ENCODE measurements at places on chromosomes 5 and 9.

- DNase-seq: no peak
Measured at GRCh38 chr9:109252291-109252690, 68.6 kb downstream of the EPB41L4B start.

DNA sequence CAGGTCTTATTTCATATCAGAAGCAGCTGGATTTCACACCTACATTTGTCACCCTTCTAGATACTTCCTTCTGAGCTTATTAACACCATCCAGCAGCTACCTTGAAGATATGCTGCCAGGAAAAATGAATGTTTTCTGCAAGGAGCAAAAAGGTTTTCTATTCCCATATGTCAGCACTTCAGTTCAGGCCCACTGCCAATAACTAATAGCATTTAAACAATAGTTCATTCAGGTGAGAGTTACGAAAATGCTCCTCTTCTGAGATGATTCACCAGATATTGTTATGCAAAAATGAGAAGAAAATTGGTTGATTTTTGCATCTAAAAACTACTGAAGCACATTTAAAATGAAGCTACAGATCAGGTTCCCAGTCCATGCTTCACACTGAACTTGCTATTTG lies 56.4 kb upstream of the ISL1 start:
- DNase-seq: no peak

- no peak for DNase-seq
Measured at GRCh38 chr5:110909950-110910349, 161.6 kb upstream of the TSLP start.

DNA sequence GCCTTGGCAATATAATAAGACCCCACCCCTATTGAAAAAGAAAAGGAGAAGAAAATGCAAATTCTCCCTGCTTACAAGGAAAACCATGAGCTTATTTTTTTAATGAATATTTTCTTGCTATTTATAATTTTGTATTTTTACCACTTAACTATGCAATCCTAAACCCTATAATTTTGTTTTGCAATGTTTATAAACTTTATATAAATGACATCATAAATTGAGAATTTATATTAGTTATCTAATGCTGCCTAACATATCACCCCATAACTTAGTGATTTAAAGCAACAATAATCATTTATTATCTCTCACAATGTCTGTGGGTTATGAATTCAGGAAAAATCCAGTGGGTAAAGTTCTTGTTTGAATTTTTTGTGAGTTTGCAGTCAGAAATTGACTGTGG lies 369.1 kb downstream of the TAF11L14 start:
- DNase-seq: no peak

DNA sequence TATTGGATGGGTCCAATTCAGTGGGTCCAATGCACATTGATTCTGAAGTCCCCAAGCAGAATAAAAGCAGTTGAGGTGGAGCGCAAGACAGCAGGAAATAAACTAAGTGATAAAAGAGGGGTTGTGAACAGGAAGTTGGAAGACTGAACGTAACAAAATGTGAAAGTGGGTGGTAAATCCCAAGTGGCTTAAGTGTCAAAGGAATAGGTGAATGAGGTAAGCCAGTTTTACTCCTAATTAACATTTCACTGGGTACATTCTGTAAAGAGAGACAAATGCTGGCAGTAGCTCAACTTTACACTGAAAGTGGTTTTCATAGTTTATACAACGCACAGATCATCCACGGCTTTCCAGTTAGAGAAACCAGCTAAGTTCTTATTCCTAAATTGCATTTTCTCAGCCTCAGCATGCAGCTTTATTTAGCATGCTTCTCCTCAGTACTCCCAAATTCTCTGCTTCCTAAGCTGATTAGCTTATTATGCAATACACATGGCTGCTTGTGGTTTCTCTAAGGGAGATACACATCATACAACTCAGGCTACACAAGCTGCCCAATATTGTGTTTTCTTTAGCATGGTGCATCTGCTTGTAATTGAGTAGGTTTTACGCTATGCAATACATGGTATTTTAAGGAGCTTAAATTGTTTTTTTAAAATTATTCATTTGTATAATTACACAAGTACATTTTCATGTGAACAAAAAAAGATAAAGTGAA lies 34.2 kb upstream of the HSD17B4 start:
- DNase-seq: no peak

DNA sequence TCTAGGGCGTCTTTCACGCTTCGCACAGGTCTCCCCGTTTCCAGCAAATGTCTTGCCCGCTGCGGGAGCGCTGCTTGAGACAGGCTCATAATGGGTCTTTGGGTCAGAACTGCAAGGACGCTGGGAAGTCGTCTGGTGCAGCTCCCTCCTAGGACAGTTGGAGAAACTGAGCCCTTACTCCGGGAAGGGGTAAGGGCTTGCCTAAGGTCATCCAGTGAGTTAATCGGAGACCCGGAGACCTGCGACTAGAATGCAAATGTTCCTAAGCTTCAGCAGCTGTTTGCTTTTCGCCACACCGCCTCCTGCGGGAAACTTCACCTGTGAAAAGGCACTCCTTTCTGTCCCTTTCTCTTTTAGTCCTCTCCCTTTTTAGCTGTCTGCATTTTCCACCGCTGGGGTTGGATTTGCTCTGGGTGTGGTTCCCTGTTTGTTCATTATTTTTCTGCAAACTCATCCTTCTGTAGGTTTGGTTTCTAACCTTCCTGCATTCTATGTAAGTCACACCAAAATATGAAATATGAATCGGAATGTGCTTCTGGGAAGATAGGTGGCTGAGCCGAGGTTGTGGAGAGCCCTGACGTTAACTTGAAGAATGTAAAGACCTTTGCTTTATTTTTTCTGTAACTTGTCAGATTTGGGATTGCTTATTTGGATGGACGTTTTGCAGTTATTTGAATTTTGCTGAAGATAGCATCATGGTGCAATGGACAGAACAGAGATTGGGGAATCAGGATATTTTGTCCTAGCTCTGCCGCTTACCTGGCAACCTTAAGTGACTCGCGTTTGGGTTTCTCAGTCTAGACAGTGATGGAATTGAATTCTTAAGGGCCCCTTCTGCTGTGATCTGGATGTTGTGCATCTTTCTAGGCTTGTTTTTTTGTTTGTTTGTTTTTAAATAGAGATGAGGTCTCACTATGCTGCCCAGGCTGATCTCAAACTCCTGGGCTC lies 909 bp downstream of the SLC36A1 start:
- peak; percentile 21 for DNase-seq

GRCh38 chr5:65919773-65920172 lies 6.6 kb upstream of the ERBIN start:
- DNase-seq: no peak

DNA sequence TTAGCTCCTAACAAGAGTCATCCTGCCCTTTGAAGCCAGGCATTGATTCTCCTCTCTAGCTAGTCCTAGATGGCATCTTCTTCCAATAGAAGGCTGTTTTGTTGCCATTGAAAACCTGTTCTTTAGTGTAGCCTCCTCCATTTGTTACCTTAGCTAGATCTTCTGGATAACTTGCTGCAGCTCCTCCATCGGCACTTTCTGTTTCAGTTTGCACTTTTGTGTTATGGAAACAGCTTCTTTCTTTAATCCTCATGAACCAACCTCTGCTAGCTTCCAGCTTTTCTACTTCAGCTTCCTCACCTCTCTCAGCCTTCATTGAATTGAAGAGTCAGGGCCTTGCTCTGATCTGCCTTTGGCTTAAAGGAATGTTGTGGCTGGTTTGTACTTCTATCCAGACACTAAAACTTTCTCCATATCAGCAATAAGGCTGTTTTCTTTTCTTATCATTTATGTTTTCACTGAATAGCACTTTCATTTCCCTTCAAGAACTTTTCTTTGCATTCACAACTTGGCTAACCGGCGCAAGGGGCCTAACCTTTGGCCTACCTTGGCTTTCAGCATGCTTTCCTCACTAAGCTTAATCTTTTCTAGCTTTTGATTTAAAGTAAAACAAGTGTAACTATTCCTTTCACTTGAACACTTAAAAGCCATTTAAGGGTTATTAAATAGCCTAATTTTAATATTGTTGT lies 166.5 kb upstream of the SLC12A2 start:
- no peak for DNase-seq

DNA sequence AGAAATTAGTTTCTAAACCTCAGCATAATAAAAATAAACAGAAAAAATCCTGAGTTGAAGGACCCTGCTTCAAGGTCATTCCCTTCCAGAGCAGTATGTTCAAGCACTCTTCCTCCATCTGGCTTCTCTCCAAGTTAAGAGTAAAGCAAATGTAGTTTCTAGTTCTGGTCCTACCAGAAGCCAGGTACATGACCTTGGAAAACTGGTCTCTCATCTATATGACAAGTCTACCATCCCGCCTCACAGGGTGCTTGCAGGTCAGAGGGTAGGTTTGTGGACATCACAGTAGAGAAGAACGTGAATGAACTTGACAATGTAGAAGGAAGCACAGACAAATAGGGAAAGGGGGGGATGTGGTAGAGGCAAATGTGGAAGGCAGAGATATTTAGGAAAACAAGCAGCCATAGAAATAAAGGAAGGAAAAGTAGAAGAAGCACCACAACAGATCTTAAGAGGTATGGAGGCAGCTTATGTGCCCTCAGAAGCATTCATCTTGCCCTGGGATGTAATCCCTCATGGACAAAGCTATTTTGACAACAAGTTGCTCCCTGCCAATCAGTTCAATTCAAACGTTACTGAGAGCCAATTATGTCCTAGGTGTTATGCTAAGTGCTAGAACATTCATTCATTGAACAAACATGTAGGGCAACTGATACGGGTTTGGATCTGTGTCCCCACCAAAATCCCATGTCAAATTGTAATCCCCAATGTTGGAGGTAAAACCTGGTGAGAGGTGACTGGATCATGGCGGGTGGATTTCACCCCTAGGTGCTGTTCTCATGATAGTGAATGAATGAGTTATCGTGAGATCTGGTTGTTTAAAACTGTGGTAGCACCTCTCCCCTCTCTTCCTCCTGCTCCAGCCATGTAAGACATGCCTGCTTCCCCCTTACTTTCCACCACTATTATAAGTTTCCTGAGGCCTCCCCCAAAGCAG lies 23.7 kb upstream of the CTNNAL1 start:
- DNase-seq: no peak

- DNase-seq: no peak
Measured at GRCh38 chr9:125966959-125967711, 220.0 kb downstream of the PBX3 start.

Data from SHP77 treated with DMSO at 0.1 percent for 48 hours (cell line).